ENCODE measurements at places on chromosomes 4 and X.

DNA sequence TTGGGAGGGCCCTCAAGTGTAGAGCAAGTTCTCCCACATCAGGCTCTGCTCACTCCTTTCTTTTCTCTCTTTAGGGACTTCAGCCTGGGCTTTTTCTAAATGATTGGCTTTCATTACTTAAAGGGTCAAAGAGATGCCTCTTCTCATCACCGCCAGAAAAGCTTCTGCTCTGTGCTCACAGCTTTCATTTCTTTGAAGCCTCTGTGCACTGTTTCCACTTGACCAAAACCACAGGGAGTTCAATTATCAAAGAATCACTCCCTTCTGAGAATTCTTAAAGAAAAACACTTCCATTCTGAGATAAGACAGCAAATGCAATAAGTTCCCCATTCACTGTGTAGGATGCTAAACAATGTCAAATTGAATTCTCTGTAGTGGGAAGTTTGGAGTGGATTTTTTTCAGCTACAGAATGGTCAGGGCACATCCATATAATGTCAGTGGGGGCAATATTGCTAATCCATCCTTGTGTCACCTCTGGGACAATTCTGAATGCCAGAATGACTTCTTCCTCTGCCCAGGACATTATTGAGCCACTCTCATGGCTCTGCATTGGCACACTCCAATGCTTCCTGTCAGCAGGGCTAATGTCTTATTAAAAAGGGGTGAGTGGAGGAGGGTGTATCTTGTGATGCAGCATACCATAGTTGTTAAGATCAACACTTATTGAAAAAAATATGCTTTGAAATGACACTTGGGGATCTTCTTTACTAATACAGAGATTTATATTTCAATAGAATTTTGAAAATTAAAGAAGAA is 217.6 kb downstream of the SNCA start:
- DNase-seq = no peak

DNA sequence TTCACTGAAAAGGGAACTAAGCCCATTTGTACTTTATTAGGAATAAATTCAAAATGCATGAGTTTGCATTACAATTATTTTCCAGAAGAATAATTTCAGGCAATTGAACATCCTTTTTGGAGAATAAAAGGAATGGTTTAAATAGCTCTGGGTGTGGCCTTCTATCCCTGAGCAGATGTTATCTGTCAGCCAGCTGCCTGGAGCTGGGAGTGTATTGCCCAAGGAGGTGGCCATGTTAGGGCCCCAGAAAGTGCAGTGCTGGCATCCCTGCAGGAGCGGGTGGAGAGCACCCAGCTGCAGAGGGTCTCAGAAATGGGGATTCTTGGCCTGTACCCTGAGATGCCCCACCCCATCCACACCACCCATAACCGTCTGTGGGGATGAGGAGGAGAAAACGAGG is 21.6 kb upstream of the VEGFD start:
- no peak for DNase-seq

DNA sequence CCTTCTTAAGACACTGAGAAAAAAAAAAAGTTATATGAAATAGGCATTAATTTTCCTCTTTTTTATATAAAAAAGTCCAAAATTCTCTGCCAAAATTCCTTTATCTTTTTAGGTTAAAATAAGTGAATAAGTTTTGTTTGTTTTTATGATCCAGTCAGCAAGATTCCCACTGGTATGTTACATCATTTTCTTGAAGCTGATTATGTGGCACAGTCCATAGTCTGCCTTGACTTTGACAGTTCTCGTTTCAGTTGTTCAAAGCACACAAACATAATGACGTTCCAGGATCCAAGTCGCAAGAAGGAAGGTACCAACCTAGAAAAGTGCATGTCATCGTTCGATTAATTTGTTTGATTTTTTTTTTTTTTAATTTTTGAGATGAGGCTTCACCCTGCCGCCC is 9.1 kb downstream of the UCP1 start:
- no peak for DNase-seq

DNA sequence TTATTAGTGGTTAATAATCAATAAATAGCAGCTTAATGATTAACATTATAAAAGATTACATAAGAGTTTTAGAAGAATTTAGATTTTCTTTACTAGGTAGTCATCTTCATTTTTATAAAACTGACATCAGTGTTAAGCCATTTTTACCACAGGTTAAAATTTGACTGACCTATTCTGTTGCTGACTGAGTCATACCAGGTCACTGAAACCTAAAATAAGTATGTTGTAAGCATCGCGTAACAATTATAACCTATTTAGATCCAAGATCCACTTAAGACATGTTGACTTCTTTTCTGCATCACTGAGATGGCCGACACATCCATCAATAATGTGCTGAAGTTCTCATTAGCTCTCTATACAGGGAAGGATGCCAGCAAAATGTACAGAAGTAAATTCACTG is 36.7 kb downstream of the ARX start:
- no peak for DNase-seq

DNA sequence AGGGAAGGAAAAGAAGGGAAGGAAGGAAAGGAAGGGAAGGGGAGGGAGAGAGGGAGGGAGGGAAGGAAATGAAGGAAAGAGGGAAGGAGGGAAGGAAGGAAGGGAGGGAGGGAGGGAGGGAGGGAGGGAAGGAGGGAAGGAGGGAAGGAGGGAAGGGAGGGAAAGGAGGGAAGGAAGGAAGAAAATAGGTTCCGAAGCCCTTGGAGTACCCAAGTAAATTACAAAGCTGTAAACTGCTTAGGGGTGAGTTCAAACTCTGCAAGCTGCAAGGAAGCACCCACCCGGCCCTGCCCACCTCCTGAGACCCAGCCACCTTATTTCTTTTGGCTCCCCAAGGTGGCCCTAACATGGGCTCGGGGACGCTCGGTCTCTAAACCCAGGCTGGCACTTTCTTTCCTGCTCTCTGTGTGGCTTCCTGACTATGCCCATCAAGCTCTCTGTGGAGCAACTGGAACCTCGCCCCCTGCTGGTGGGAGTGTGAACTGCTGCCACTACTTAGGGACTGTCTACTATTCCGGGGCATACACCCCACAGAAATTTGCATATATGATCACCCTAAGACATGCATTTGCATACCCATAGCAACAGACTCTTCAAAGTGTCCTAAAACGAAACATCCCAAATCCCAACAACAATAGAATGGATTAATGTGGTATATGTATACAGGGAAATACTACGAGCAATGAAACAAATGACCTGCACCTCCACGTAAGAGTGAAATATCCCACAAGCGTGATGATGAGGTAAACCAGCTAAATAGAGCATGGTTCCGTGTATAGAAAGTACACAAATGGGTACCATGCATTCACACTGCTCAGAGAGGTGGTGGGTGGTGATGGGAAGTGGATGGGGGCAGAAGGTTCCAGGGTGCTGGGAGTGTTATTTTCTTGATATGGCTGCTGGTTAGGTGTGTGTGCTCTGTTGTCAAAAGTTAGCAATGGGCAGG is 151.7 kb upstream of the TBL1X start:
- DNase-seq = peak; percentile 4

GRCh38 chr4:180060159-180060889 is 2182.9 kb upstream of the TENM3 start:
- no peak for DNase-seq

GRCh38 chr4:48133669-48134068 is 381 bp downstream of the TXK start:
- no peak for DNase-seq

DNA sequence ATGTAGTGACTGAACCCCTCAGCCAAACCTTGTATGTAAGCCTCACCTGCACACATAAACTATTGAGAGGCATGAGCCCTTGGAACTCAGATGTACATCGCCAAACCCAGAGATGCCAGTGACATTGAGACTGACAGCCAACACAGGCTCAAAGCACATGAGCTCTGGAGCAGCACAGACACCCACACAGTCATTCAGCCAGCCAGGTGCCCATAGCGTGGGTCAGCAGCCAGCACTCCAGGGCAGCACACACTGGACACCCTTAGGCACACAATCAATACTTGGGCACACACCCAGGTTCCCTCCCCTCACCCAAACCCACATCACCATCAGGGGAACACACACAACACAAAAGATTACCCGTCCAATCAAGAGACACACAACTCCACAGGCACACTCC is 4.3 kb upstream of the TIMP1 start:
- no peak for DNase-seq

DNA sequence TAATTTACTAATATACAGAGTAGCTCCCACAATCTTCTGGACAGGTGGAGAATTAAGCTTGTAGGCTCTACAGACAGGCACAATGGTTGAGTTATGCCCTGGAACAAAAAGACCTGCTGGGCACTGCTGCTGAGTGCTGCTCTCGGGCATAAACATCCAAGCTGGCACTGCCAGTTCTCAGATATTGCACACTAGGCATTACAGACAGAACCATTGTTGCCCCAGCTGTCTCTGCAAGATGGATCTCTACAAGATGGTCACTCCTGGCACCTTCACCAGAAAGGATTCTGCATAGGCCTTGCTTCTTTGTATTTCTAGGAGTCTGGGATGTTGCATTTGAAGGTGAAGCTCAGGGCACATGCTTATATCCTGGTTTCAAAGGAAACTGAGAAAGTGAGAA is 527.1 kb downstream of the STIM2 start:
- DNase-seq = no peak

GRCh38 chr4:884259-884658 is 47.9 kb downstream of the GAK start:
- no peak for DNase-seq

GRCh38 chr4:113112338-113112978 is 63.0 kb downstream of the ANK2 start:
- DNase-seq = no peak

DNA sequence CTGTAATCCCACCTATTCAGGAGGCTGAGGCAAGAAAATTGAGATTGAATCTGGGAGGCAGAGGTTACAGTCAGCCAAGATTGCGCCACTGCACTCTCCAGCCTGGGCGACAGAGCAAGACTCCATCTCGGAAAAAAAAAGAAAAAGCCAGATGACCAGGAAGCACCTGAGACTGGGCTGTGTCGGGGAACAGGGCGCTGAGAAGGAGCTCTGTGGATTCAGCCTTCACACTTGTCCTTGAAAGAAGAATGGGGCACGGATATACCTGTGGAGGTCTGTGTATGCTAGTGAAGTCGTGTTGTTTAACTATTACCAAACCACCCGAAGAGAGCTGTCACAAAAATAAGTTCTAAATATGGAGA is 39.3 kb upstream of the TADA2B start:
- no peak for DNase-seq

DNA sequence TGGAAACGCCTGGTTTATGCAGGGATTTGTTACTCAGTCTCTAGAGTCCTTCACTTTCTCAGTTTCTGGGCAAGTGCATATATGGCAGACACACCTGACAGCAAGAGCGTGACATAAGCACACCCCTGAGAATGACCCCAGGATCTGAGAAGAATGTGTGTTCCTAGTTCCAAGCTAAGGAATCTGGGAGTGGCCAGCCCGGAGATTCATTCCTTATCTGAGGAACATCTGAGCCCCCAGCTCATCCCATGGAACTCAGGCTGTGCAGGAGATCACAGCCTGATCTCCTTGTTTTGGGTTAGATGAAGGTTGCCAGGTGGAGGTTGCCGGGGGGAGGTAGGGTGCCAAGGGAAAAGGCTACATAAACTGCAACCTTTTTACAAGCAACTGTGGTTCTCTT is 23.8 kb upstream of the KIAA0232 start:
- DNase-seq = no peak

GRCh38 chrX:24166078-24166477 is 16.5 kb downstream of the ZFX start:
- DNase-seq = no peak

GRCh38 chrX:130039847-130040246 is 57.4 kb downstream of the BCORL1 start:
- DNase-seq = no peak

DNA sequence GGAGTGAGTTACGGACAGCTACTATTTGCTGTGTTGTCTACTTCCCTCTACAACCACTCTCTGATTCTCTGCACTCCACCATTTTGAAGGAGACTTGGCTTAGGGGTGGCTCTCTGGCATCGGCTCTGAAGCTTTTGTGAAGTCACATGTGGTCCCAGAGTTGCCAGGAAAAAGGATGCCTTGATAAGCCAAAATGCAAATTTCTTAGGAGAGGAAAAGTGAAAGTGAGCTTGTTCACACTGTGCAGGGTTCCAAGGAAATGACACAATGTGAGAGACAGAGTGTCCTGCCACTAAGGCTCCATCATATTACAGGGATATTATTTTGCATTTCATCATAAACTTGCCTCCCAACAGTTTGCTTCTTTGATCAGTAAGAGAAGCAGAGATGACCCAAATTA is 7.2 kb downstream of the PHOX2B start:
- DNase-seq = no peak

DNA sequence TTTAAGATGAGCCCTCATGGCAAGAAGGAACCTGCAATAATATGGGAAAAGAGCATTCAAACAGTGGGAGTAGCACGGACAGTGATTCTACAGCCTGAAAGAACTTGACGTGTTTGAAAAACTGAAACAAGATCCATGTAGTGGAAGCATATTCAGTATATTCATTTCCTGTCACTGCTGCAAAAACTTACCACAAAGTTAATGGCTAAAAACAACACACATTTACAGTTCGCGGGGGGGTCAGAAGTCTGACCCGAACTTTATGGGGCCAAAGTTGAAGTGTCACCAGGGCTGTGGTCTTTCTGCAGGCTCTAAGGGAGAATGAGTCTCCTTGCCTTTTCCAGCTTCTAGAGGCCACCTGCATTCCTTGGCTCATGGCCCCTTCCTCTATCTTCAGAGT is 52.6 kb upstream of the ARX start:
- DNase-seq = no peak

DNA sequence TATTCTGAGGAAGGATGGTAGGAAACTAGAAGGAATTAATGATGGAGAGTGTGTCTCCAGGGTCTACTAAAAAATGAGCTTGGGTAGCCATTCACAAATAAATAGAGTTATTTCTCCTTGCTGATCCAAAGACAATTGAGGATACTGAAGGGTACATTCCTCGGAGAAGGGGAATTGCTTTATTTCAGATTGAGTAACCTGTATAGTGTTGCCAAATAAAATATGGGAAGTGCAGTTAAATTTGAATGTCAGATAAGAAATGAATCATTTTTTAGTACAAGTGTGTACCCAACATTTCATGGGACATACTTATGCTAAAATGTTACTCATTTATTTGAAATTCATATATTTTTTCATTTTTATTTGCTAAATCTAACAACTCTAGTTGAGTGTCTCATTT is 16.0 kb upstream of the VSIG1 start:
- no peak for DNase-seq

GRCh38 chrX:153646620-153647373 is at the start of gene DUSP9:
DUSP9 (plus strand) TSS chrX:153647203; CDS start chrX:153647954, 751 bp downstream.
- no peak for DNase-seq
